ENCODE measurements at places on chromosomes 3 and 15. TPM values are rescaled to one million over a fixed set of nuclear protein-coding genes. Genes with fewer than 3 reads are reported as not detected.

- no peak overlapping the region for H3K4me3 ChIP-seq
- H3K27me3 ChIP-seq: no peaks in the 10 kb centered on the region
- no peaks in the 10 kb centered on the region for H3K36me3 ChIP-seq
- no peak for DNase-seq
- peaks cover 5% of the 10 kb centered on the region for H3K4me1 ChIP-seq
Observed at GRCh38 chr15:27330326-27330725, 359.3 kb downstream of the GABRG3 start.

GRCh38 chr15:66619152-66619903 lies 53.5 kb upstream of the LCTL start:
- no peaks in the 10 kb centered on the region for H3K36me3 ChIP-seq
- peaks cover 15% of the 10 kb centered on the region for H3K27me3 ChIP-seq
- peaks cover 22% of the 10 kb centered on the region for H3K4me1 ChIP-seq
- peak; percentile 78 for DNase-seq
- peak overlapping the region; percentile 27 for H3K4me3 ChIP-seq

- no peak overlapping the region for H3K4me3 ChIP-seq
- no peak overlapping the region for H3K27ac ChIP-seq
- H3K36me3 ChIP-seq: no peaks in the 10 kb centered on the region
- H3K4me1 ChIP-seq: peaks cover 15% of the 10 kb centered on the region
- DNase-seq: no peak
- H3K27me3 ChIP-seq: peaks cover 32% of the 10 kb centered on the region
Observed at GRCh38 chr3:16508243-16508578, 5.3 kb downstream of the RFTN1 start.

DNA sequence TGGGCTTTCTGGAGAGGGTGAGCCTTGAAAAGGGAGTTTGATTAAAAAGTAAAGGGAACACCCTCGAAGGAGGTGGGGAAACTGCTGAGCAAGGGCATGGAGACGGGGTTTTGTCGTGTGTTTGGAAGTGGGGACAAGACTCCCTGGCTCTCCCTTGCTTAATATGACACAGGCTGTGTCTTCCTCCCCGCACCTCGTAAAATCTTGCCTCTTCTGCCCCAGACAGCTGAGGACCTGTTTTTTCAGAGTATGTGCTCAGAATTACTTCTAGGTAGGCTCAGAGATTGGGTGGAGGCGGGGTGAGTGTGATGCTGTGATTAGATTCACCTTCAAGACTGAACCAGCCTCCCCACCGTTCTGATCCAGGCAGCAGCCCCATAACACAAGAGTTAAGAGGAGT lies 244.4 kb upstream of the TLE3 start:
- peaks cover 17% of the 10 kb centered on the region for H3K4me1 ChIP-seq
- no peak for DNase-seq
- H3K27me3 ChIP-seq: no peaks in the 10 kb centered on the region

DNA sequence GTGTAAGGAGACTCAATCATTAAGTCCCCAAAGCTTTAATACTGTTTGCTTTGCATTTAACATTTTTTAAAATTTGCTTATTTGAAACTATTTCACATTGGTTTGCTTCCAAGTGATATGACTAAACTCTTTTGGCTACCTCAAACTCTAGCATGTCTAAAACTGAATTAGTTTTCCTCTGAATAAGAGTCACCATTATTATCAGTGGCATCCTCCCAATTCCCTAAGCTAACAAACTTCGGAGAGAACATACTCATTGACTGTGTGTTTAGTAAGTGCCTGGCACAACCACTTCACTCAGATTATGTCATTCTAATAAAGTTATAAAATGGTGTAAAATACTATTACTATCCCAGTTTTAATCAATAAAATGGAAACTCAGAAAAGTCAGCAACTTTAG lies 21.9 kb downstream of the ATOSA start:
- H3K36me3 ChIP-seq: peaks cover 4% of the 10 kb centered on the region
- H3K27ac ChIP-seq: no peak overlapping the region
- DNase-seq: no peak

DNA sequence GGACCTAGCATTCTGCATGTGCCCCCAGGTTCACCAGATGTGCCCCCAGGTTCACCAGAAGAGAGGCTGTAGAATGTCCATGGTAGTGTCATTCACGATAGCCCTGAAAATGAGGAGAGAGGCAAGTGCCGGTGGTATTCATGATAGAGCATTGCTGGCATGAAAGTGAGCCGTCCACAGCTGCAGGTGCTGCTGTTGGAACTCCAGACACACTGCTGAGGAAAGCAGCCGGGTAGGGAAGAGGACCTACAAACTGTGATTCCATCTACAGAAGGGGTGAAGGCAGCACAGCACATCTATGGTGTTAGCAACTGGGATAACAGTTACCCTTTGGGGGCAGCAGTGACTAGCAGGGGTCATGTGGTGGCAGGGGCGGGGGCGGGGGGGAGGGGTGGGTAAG lies 125.0 kb upstream of the PLXNA1 start:
- H3K27ac ChIP-seq: no peak overlapping the region
- no peak for DNase-seq
- no peak overlapping the region for H3K4me3 ChIP-seq
- no peaks in the 10 kb centered on the region for H3K36me3 ChIP-seq

DNA sequence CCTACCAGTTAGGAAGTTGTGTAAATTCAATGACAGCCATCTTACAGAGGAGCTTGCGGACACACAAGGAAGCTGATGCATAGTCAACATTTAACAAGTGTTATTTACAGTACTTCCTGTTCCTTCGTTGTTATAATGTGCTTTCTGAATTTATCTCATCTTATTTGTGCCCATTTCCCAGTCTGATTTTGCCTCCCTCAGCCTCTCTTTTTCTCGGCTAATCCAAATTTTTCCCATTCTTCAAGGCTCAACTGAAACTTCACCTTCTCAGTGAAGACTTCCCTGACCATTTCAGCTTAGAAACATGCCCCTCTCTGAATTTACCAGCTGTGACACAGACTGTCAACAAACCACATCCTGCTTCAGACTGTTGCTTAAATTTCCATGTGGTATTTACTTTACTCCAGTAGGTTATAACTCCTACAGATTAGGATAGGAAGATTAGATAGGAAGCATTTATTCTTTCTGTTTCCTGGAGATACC lies 55.7 kb upstream of the CP start:
- H3K36me3 ChIP-seq: no peaks in the 10 kb centered on the region
- no peak overlapping the region for H3K27ac ChIP-seq
- H3K4me1 ChIP-seq: no peaks in the 10 kb centered on the region

GRCh38 chr3:58173669-58174398 lies 36.9 kb downstream of the DNASE1L3 start:
- no peak for DNase-seq
- H3K27me3 ChIP-seq: peaks cover 4% of the 10 kb centered on the region
- no peak overlapping the region for H3K4me3 ChIP-seq
- H3K36me3 ChIP-seq: no peaks in the 10 kb centered on the region
- peaks cover 17% of the 10 kb centered on the region for H3K4me1 ChIP-seq
- peak overlapping the region; percentile 75 for H3K27ac ChIP-seq

- DNase-seq: no peak
- H3K27ac ChIP-seq: no peak overlapping the region
- H3K36me3 ChIP-seq: no peaks in the 10 kb centered on the region
- no peaks in the 10 kb centered on the region for H3K27me3 ChIP-seq
- no peak overlapping the region for H3K4me3 ChIP-seq
- no peaks in the 10 kb centered on the region for H3K4me1 ChIP-seq
Observed at GRCh38 chr15:47035475-47036406, 681.6 kb upstream of the SEMA6D start.

DNA sequence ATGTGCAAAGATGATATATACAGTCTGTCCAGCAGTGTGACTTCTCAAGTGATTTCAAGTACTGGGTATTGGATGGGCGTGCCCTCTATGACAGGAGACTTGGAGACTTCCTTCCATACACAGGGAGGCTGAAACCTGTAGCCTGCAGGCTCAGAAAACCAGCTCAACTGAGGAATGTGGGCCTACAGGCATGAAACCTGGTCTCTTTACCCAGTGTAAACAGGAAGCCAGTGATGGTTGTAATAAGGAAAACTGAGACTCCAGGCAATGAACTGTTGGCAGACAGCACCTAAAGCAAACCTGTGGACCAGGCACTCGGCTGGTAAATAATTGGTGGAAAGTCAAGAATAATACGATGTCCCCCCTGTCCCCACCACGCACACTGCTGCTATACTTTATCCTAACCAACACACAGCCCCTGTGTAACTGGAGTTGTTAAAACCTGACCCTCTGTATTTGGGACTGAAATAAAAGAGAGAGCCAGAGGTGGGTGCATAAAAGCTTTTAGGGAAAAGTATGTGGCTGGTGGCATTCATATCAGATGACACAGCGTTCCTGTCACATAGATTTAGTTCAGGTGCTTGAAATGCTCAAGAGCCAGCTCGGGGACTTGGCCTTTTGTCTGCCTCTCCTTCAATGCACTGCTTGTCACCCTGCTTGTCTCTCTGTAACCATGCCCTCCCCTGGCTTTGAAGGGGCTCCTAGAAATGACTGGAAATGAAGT lies 144.7 kb downstream of the TPRG1 start:
- H3K36me3 ChIP-seq: no peaks in the 10 kb centered on the region
- no peaks in the 10 kb centered on the region for H3K4me1 ChIP-seq
- no peaks in the 10 kb centered on the region for H3K27me3 ChIP-seq
- H3K27ac ChIP-seq: no peak overlapping the region

- peak; percentile 43 for DNase-seq
- H3K36me3 ChIP-seq: peaks cover 1% of the 10 kb centered on the region
- H3K27me3 ChIP-seq: no peaks in the 10 kb centered on the region
- H3K4me1 ChIP-seq: peaks cover 11% of the 10 kb centered on the region
Observed at GRCh38 chr15:68154923-68155559, 50.1 kb downstream of the CALML4 start.

GRCh38 chr3:63654931-63655330 lies 2.5 kb downstream of the SNTN start:
- H3K27ac ChIP-seq: no peak overlapping the region
- H3K36me3 ChIP-seq: peaks cover 3% of the 10 kb centered on the region
- no peak for DNase-seq
- no peaks in the 10 kb centered on the region for H3K4me1 ChIP-seq
- no peaks in the 10 kb centered on the region for H3K27me3 ChIP-seq

GRCh38 chr3:171671709-171672108 lies 138.6 kb downstream of the PLD1 start:
- H3K27me3 ChIP-seq: no peaks in the 10 kb centered on the region
- H3K4me3 ChIP-seq: no peak overlapping the region
- no peak overlapping the region for H3K27ac ChIP-seq
- peaks cover 7% of the 10 kb centered on the region for H3K4me1 ChIP-seq
- no peaks in the 10 kb centered on the region for H3K36me3 ChIP-seq

GRCh38 chr15:41115161-41115651 lies 874 bp downstream of the INO80 start:
- H3K4me1 ChIP-seq: peaks cover 14% of the 10 kb centered on the region

DNA sequence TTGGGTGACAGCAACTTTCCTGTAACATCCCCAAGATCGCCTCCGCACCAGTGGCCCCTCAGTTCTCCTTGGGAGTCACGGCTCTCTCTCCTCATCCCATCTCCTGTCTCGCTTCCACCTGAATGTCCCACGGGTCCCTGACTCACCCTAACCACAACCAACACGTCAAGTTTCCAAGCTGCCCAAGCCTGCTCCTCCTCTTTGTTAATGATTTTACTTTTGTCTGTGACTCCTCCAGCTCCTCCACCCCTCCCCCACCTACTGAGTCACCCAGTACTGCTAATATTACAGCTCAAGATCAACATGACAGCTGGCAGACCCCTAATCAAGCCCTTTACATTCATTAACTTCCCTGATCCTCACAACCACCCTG lies 39.3 kb downstream of the BDH1 start:
- peak overlapping the region; percentile 28 for H3K27ac ChIP-seq
- no peak overlapping the region for H3K4me3 ChIP-seq
- no peaks in the 10 kb centered on the region for H3K27me3 ChIP-seq

DNA sequence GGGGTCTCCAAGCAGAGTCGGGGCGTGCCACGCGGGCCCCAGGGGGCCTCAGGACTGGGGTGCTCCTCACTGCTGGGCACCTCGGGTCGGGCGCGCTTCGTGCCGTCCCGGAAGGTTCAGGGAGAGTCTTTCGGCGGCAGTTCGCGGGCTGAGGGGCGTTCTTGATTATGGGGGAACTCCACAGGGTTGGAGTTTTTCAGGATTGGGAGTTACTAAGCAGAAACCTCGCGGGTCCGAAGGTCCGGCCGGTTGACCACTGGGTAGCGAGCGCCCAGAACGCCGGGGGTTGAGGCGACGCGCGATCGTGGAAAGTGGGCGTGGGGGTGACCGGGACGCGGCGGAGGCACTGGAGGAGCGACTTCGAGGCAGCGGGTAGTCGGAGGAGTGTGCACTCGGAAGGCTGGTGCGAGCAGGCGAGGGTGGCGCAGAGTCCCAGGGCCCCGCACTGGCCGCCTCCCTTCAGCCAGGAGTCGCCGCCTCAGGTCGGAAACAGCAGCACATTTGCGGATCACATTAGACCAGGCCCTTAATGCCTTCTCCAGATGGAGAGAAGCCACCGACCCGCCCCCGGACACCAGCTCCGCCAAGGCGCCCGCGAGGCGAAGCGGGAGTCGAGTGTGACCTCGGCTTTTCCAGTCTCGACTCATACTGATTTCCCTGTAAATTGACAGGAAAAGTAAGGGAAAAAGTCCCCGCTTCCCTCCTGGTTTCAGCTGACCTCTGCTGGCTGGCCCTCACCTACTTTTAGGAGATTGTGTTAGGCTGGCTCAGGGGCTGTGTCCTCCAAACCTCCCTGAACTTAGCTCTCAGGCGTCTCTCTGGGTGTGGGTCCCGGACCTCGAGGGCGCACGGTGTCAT lies 685 bp downstream of the ADAMTSL3 start:
- no peak overlapping the region for H3K27ac ChIP-seq
- H3K36me3 ChIP-seq: no peaks in the 10 kb centered on the region
- no peaks in the 10 kb centered on the region for H3K4me1 ChIP-seq
- no peak for DNase-seq
- peaks cover 93% of the 10 kb centered on the region for H3K27me3 ChIP-seq

The BSN gene
- total RNA-seq: 6.5 TPM

The MAP1A gene
- total RNA-seq: 24.3 TPM

The SNAPC5 gene
- 22.9 TPM for total RNA-seq

The POLQ gene
- 16.9 TPM for total RNA-seq

The RASGRF1 gene
- total RNA-seq: 0.16 TPM

The TPRG1 gene
- 0.61 TPM for total RNA-seq
